ENCODE measurements at places on chromosomes 6 and 20.

DNA sequence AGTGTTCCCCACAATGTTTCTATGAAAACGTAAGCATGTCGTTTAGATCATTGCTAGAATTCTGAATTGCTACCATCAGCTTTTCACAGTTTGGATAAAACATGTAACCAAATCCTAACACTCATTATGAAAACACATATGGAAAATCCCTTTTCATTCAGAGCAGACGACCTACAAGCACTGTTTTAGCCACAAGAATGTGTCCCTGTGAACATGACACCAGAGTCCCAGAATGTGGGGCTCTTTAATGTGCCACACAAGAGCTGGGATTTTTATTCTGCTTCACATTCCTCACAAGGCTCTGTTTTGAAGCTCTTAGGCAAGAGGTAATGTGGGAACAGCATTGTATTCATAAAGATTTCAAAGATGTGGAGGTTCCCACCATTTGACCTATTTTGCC, 141.1 kb upstream of the CITED2 start:
- DNase-seq, result no peak

DNA sequence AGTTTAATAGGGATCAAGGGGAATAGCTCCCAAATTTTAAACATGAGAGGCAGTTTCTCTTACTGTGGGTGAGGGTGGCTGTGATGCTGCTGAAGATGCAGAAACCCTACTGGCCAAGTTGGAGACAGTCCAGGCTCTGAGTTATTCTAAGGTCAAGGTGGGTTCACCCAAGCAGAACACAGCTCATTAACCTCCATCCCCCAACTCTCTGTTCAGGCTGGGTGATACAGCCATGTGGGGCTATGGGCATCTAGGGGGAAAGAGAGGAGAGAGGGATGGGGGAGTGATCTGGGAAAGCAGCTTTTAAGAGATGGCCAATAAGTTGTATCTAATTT, 18.9 kb upstream of the TRAM2 start:
- DNase-seq, result no peak

GRCh38 chr20:33812908-33813462, 1.8 kb downstream of the CHMP4B start:
- DNase-seq, result no peak

GRCh38 chr6:2971420-2972218, at the start of gene SERPINB6:
SERPINB6 (minus strand) TSS chr6:2971567; CDS start chr6:2959332, 12,235 bp downstream.
- DNase-seq, result no peak

- no peak for DNase-seq
Measured at GRCh38 chr6:122548281-122548680, 61.9 kb upstream of the PKIB start.

- no peak for DNase-seq
Measured at GRCh38 chr6:36666287-36666686, 12.2 kb upstream of the CDKN1A start.

DNA sequence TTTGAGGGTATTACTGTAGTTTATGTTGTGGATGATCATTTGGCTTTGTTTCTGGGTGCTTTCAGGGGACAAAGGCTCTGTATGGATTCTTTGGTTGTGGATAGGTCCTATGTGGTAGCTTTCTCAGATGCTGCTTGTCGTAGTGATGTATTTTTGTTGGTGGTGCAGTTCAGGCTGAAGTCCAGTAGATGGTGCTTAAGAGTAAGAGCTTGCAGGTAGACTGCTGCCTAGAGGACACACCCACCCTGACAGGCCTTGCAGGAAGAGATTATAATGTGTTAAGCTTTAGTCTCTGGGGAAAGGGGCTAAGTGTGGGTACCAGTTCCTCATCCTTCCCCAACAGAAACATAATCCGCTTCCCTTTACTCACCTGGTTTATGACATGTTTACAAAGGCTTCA, 62.6 kb upstream of the ADGRB3 start:
- DNase-seq, result no peak

DNA sequence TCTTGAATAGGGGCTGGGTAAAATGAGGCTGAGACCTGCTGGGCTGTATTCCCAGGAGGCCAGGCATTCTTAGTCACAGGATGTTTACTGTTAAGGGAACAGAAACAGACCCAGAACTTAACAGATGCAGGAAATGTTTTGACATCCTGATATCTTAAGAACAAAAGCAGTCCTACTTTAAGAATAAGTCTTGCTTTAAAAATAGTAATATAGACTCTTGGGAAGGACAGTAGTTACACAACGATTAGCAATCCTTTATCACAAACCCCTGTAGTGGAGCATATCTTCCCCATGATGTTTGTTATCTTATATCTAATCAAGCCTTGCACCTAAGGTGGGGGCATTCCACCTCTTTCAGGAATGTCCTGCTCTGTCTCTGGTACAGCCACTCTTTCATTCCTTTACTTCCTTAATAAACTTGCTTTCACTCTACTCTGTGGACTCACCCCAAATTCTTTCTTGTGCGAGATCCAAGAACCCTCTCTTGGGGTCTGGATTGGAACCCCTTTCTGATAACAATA, 493.7 kb upstream of the SULF2 start:
- DNase-seq, result no peak

- DNase-seq, result no peak
Measured at GRCh38 chr6:42781796-42782688, at the start of gene BICRAL. BICRAL (plus strand) TSS chr6:42782052; CDS start chr6:42822023, 39,971 bp downstream.

DNA sequence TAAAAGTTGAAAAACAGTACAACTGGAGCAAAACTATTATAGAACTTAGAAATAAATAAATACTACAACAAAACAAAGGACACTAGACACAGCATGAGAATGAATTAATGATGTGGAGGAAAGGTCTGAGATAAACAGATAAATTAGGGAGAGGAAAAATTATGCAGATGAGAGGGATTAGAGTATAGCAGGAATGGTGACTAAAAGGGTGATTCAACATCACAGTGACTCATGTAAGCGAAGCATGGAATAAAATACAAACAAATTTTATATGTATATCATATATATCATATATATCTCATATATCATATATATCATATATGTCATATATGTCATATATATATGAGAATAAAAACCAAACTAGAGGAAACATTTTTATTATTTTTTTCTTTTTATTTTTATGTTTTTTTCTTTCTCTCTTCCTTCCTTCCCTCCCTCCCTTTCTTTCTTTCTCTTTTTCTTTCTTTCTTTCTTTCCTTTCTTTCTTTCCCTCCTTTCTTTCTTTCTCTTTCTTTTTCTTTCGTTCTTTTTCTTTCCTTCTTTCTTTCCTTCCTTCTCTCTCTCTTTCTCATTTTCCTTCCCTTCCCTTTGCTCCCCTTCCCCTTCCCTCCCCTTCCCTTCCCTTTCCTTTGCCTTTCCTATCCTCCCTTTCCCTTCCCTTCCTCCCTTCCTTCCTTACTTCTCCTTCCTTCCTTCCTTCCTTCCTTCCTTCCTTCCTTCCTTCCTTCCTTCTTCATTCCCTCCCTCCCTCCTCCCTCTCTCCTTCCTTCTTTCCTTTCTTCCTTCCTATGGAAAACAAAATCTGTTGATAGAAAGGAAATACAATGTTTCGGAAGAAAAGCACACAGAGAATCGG, 1014.6 kb downstream of the GRIK2 start:
- DNase-seq, result no peak

- no peak for DNase-seq
Measured at GRCh38 chr20:57293995-57294394, 27.6 kb upstream of the BMP7 start.

- DNase-seq, result peak; percentile 51
Measured at GRCh38 chr20:53216856-53217576, 244.9 kb downstream of the TSHZ2 start.

DNA sequence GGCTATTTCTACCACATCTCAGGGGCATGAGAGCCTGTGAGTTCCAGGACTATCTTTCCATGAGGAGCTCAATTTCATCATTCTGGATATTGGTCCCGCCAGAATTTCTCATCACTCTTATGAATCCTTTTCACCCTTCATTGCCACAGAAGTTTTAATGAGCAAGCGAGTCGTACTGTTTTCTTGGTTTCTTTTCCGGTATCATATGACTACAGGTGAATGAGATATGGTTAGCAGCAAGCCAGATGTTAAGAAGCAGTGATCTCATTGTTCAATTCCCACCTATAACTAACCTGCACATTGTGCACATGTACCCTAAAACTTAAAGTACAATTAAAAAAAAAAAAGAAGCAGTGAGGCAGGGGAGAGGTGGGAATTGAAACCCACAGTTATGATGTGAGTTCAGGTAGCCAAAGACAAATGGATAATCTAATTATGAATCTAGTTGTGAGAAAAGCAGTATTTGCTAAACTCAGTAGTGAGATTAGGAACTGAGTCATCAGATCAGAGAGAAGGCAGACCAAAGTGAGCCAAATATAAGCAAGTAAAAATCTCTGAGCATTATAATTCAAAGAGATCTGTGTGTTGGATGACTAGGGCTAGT, 78.0 kb upstream of the ELOVL5 start:
- no peak for DNase-seq

- no peak for DNase-seq
Measured at GRCh38 chr6:77883851-77884250, 231.0 kb downstream of the MEI4 start.

- no peak for DNase-seq
Measured at GRCh38 chr6:169669889-169670288, 31.9 kb downstream of the WDR27 start.

DNA sequence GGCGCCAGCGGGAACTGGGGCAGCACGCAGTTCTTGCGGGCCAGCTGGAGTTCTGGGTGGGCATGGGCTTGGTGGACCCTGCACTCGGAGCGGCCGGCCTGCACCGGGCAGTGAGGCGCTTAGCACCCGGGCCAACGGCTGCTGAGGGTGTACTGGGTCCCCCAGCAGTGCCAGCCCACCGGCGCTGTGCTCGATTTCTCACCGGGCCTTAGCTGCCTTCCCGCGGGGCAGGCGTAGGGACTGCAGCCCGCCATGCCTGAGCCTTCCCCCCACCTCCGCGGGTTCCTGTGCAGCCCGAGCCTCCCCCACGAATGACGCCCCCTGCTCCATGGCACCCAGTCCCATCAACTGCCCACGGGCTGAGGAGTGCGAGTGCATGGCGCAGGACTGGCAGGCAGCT, 168.8 kb downstream of the CD24 start:
- no peak for DNase-seq

GRCh38 chr6:135493218-135493961, 4.2 kb downstream of the AHI1 start:
- DNase-seq, result no peak

- DNase-seq, result no peak
Measured at GRCh38 chr20:59631751-59632540, 27.6 kb downstream of the PHACTR3 start.

GRCh38 chr6:157679605-157680580, 143.2 kb upstream of the SNX9 start:
- no peak for DNase-seq

DNA sequence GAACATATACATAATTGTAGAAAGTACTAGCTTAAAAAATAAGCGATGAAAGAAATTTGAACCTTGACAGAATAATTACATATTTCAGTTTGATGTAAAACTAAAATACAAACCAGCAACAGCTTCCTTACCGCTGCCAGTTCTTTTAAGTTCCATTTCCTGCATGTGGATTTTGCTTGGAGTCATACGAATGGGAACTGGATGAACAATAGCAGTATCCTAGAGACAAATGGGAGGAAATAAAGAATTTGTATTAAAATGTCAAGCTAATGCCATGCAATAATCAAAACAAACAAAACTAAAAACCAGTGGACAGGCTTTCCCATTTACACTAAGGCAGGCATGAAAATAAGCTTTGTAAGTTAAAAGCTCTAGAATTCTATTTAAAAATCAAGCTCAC, 67.1 kb downstream of the REPS1 start:
- no peak for DNase-seq

GRCh38 chr6:42279144-42279781, 61.6 kb upstream of the MRPS10 start:
- DNase-seq, result no peak

GRCh38 chr20:62524505-62524911, 48.7 kb upstream of the GATA5 start:
- no peak for DNase-seq

DNA sequence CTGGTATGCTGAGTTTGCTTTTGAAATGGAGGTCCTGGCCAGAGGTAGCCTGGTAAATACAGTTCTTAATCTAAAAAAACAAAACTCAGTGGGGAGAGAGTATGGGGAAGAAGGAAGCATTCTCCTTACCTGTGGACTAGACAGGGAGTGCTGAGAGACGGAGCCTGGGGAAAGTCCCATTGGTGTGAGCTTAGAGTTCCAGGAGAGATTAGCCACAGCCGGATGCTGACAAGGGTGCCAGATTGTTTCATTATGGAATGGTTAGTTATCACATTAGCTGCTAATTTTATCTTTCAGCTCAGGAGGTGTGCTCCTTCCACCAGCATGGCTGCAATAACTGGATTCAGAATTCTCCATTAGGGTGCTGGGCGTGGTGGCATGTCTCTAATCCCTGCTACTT, 75.9 kb downstream of the RREB1 start:
- DNase-seq, result no peak

DNA sequence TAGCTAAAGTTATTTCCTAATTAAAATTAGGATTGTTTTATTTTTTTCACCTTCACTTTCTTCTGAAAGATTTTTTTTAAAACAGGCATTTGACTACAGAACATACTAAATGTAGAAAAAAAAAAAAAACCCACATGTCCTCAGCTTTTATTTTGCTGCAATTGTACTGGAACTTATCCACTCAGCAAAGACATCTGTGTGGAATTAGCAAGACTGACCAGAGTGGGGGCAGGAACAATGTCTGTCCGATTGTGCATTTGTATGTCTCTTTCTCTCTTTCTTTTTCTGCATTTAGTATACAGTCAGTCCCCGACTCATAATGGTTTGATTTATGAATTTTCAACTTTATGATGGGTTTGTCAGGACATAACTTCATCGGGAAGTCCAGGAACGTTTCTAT, 77.3 kb downstream of the CHD6 start:
- DNase-seq, result no peak

All from stimulated activated CD8-positive, alpha-beta memory T cell treated with anti-CD3 and anti-CD28 coated beads, Interleukin-4, amount 100 ng/mL, for 4 hours (primary cell).